Breast epithelium (tissue), 4 donors: ENCODE measurements at places on chromosomes 4 and X. TPM values are rescaled to one million over a fixed set of nuclear protein-coding genes. Genes with fewer than 3 reads are reported as not detected.
A peak's percentile ranks its signal among the peaks of the same experiment; 100 is the strongest.

DNA sequence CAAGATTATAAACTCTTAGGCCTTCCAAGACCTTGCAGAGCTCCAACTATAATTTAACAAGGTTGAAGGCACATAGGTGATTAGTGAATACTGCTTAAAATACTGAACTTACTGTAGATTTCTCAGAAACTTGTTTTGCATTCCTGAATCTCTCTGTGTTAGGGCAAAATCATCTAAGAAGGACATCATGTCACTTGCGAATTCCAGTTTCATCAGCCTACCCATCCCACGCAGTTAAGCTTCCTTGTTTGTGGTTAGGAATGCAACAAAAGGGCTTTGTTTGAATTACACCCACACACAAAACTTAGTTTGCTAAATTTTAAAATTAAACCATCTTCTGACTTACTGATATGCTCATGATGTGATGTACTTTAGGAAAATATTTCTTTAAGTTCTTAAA lies 174.0 kb downstream of the SOWAHB start:
- peak; percentile 74 for DNase-seq

DNA sequence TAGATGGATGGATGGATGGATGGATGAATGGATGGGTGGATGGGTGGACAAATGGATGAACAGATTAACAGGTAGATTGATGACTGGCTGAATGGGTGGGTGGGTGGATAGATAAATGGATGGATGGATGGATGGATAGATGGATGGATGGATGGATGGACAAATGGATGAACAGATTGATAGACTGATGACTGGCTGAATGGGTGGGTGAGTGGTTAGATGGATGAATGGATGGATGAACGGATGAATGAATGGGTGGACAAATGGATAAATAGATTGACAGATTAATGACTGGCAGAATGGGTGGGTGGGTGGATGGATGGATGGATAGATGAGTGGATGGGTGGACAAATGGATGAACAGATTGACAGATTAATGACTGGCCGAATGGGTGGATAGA lies 13.6 kb upstream of the AKAP17A start:
- no peak for DNase-seq

DNA sequence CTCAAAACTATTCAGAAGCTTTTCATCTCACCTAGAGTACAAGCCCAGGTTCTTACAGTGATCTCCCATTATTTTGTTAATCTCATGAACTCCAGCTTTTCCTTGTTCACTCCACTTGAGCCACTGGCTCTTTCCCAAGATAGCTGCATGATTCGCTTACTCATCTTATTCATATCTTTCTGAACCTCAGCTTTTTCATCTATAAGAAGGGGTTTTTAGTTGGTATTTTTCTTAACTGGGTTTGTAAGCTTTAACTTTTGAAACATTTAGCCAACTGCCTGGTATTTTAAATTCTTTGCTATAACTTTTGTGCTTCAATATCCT lies 24.0 kb downstream of the GIMD1 start:
- DNase-seq, result no peak

- DNase-seq, result no peak
Observed at GRCh38 chr4:134276476-134276875, 74.9 kb upstream of the PABPC4L start.

DNA sequence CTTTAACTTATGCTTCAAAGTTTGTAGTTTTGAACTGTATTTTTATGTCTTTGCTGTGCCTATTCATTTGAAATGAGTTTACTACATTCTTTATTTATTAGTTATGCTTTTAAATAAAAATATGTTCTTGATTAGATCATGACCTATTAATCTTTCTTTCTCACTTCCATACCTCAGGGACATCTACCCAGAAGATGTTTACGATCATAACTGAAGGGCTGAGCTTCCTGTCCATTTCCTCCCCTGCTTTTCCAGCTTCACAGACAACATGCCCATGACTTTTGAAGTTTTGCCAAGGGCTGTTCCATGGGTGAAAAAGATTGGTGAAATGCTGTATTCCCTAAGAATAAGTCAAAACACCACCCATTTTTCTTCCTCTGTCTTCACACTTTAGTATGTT lies 99.7 kb upstream of the DDIT4L start:
- DNase-seq, result no peak

- peak; percentile 39 for DNase-seq
Observed at GRCh38 chr4:41384992-41385391, 128.3 kb downstream of the UCHL1 start.

DNA sequence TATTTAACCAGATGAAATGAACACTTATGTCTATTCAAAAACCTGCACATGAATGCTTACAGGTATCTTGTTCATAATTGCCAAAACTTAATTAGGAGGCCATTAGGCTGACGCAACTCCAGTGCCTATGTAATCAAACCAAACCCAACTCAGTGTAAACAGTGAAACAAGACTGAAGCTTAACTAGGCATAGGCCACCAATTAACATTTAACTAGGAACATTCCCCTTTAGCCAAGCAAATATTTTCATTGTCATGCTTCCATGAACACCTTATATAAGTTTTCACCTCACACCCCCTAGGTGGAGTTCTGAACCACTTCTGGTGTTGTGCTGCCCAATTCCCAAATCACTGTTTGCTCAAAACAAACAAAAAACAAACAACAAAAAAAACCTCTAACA lies 686.0 kb downstream of the STPG2 start:
- DNase-seq, result no peak

DNA sequence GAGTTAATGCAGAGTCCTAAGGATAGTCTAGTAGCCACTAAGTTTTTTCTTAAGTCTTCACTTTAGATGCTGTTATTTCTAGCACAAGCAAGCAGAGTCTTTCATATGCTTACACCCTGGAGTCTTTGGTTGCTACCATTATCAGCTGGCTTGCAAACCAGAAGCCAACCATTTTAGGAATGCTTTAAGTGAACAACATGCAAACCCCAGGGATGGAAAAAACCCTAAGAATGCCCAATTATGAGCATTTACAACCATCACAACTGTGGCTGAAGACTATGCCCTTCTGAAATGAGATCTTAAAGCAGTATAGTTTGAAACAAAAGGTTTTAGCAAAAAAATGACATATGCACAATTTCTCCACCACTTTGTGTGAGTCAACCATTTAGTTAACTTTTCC lies 6.6 kb downstream of the MID1IP1 start:
- DNase-seq, result no peak

DNA sequence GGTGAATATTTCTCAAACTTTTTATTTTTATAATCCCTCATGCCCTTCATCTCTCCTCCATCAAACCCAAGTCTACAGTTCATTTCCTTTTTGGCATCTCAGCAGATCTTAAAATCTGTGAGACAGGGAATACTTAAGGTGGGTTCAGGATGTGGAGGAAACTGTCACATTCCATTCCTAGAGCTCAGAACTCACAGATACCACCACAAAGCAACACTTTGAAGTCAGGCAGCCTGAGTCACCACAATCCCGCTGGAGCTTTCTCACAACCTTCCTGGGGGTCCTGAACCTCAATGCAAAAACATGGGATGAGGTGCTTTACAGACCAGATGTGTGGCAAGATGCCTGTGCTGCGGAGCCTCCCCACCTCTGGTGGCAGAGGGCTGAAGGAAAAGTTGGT lies 63.2 kb downstream of the HHIP start:
- no peak for DNase-seq

GRCh38 chr4:52198294-52198693 lies 147.2 kb downstream of the SPATA18 start:
- no peak for DNase-seq

Gene STOX2
- 7.9 TPM for total RNA-seq

Gene MFAP3L
- total RNA-seq, result 87.4 TPM

Gene ADRA2C
- 1.6 TPM for total RNA-seq

Gene OTUD5
- 36.1 TPM for total RNA-seq

Gene BEX1
- 2.0 TPM for total RNA-seq

Gene FGF2
- total RNA-seq, result 53.6 TPM

Gene ADGRG4
- 0.16 TPM for total RNA-seq

Gene C4orf50
- total RNA-seq, result under 0.01 TPM

Gene ATP1B4
- not detected for total RNA-seq

Gene HMX1
- total RNA-seq, result not detected

Gene BDH2
- 65.2 TPM for total RNA-seq
